Amniotic stem cell (primary cell): ENCODE measurements at places on chromosomes 4 and X.

GRCh38 chr4:142427456-142427855 lies 418.6 kb downstream of the INPP4B start:
- no peak for DNase-seq

DNA sequence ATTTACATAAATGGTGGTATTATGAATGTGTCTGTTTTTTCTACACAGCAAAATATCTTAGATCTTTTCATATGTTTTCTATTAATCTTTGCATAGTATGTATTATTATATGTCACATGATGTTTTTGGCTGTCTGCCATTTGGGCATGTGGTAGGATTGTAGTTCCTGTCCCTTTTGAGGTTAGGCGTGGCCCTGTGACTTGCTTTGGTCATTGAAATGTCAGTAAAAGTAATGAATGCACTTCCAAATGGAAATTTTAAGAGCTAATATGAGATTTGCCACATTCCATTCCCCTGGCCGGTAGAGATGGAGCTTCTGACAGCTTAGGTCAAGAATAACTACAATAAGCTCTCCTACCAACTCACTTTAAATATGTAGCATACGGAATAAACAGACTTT lies 45.1 kb downstream of the JADE3 start:
- no peak for DNase-seq

GRCh38 chr4:83276299-83277040 lies 8.1 kb downstream of the COQ2 start:
- DNase-seq = no peak

- DNase-seq = no peak
These were observed 832.5 kb upstream of the GRID2 start for GRCh38 chr4:91471280-91471679.

DNA sequence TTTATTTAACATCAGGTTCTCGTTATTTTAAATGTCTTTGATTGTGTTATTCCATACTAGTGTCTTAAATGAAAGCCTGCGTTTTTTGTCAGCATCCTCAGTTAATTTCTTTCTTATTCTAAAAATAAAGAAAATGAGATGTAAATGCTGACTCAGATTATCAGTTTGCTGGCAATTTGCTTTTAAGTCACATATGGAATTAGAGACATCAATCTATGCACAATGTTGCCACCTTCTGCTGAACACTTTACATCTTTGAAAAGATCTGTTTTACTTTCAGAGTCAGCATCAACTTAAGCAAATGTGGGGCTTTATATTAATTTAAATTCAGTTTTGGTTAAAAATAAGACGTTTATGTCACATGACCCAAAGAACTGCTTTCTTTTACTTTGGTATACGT lies 99.2 kb downstream of the ADGRL3 start:
- no peak for DNase-seq

- DNase-seq = no peak
These were observed 9.3 kb upstream of the MAOA start for GRCh38 chrX:43646800-43647199.

- DNase-seq = peak; percentile 81
These were observed 32.2 kb downstream of the TRMT44 start for GRCh38 chr4:8472689-8473197.

GRCh38 chr4:915595-915994 lies 16.5 kb downstream of the GAK start:
- DNase-seq = no peak

DNA sequence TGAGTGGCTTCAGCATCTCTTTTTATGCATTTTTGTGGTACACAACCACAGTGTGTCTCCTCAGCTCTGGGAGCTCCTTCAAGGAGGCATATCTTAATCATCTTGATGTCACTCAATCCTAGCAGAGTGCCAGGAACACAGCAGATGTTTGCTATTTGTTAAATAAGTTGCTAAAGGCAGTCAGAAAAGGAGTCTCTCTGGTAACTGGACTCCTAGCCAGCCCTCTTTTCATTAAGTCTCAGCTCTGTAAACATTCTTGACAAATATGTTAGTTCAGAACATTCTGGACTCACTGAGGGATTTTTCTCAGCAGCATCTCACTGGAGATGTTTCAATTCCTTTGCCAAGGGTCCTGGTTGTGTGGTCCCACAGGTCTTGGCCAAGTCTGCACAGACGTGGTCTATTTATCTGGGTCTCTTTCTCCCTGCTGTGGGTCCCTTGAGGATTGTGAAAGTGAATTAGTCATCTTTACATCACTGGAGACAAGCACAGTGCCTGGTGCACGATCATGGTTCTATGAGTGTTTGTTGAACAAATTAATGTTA lies 20.3 kb upstream of the FAM9C start:
- DNase-seq = no peak

- DNase-seq = no peak
These were observed 195.3 kb downstream of the QDPR start for GRCh38 chr4:17316566-17316965.

DNA sequence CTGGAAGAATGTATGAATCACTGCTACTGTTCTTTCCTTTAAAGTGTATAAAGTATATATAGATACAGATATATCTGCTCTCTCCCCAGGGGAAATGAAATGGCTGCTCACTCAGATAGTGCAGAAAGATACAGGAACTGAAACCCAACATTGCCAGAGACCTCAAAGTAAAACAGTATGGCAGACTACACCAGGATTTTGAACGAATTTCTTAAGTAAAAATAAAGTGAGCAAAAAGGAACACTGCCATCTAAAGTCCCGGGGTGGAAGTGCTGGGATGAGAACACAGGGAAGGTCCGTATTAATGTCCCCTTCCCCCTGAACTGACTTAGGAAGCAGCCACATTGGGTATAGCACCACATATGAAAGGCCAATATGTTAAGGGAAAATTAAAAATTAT lies 93.4 kb downstream of the TMA16 start:
- no peak for DNase-seq

DNA sequence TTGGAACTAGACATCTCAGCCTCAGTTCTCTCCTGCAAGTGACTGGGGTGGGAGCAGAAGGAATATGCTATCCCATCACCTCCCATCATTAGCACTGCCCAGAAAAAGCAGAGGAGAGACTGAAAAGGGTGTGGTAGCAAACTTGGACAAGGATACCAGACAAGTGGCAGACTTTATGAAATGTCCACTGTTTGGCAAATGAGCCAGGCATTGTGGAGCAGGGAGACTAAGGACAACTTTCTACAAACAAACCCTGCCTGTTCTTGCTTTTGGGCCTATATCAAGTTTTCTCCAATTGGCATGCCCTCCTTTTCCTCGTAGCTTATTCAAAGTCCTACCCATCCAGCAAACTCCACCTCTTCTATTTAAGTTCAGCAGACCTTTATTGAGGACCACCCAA lies 41.6 kb downstream of the ZCCHC12 start:
- DNase-seq = no peak

- DNase-seq = no peak
These were observed 186.7 kb downstream of the LARP7 start for GRCh38 chr4:112823606-112824005.
